ENCODE measurements at places on chromosomes 7 and 10. TPM values are rescaled to one million over a fixed set of nuclear protein-coding genes. Genes with fewer than 3 reads are reported as not detected.

DNA sequence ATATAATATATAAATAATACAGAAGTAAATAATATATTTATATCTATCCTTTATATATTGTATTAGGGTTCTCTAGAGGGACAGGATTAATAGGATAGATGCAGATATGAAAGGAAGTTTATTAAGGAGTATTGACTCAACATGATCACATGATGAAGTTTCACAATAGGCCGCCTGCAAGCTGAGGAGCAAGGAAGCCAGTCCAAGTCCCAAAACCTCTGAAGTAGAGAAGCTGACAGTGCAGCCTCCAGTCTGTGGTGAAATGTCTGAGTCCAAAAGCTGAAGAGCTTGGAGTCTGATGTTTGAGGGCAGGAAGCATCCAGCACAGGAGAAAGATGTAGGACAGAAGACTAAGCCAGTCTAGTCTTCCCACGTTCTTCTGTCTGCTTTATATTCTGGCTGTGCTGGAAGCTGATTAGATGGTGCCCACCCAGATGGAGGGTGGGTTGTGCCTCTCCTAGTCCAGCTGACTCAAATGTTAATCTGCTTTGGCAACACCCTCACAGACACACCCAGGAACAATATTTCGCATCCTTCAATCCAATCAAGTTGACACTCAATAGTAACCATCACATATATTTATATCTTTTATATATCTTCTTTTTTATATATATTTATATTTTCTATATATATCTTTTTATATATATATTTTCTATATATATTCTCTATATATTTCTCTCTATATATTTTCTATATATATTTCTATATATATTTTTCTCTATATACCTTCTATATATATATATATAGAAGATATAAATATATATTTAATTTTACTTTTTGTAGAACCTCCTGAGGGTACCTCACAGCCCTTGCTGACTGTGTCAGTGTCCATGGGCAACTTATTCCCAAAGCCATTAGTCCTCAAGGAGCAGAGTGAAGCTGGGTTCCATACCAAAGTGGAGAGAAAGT lies 24.6 kb upstream of the AKR1B10 start:
- no peaks in the 10 kb centered on the region for H3K36me3 ChIP-seq
- peaks cover 4% of the 10 kb centered on the region for H3K4me1 ChIP-seq
- H3K27ac ChIP-seq = peak overlapping the region; percentile 53
- DNase-seq = peak; percentile 40

- no peak for DNase-seq
- no peaks in the 10 kb centered on the region for H3K27me3 ChIP-seq
- no peak overlapping the region for H3K27ac ChIP-seq
- no peaks in the 10 kb centered on the region for H3K4me1 ChIP-seq
Observed at GRCh38 chr10:62185919-62186692, 82.5 kb downstream of the RTKN2 start.

DNA sequence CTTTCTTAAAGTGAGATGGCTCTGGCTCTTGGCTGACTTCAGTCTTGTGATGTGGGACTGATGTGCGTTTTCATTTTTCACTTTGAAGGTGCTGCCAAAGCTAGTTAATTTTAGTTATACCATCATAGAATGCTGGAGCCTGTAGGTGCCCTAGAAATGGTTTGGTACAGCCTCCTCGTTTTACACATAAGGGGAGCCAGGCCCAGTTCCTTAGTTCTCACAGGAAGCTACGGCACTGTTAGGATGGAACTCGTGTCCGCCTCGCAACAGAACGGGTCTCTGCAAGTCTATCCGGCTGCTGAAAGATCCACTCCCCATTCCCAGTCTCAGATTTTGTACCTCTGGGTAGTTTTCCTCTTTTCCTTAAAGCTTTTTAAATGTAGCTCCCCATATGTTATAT lies 173.2 kb upstream of the PRPS1L1 start:
- H3K36me3 ChIP-seq = no peaks in the 10 kb centered on the region
- H3K4me1 ChIP-seq = no peaks in the 10 kb centered on the region
- DNase-seq = no peak

- no peaks in the 10 kb centered on the region for H3K36me3 ChIP-seq
- peaks cover 54% of the 10 kb centered on the region for H3K4me1 ChIP-seq
- DNase-seq = no peak
- H3K27me3 ChIP-seq = no peaks in the 10 kb centered on the region
Observed at GRCh38 chr10:95499482-95499989, 61.6 kb downstream of the SORBS1 start.

- no peak overlapping the region for H3K27ac ChIP-seq
- no peaks in the 10 kb centered on the region for H3K27me3 ChIP-seq
- DNase-seq = no peak
- no peaks in the 10 kb centered on the region for H3K36me3 ChIP-seq
Observed at GRCh38 chr7:46205478-46205877, 284.4 kb upstream of the IGFBP3 start.

DNA sequence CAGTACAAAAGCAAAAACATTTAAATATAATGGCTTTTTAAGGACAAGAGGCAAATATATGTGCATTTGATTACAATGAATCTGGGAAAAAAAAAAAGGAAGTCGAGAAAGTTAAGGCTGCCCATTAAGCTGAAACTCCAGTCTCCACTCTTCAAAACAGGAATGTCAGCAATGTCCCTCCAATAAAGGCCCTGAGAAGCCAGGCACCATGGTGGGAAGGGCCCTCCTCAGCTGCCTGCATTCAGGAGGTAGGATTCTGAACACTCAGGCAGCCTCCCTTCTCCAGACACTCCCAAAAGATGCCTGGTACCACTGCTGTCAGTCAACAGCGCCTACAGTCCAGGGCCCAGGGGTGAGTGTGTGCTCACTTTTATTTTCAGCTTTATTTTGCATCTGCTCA lies 121.3 kb upstream of the MGMT start:
- no peak overlapping the region for H3K4me3 ChIP-seq
- no peaks in the 10 kb centered on the region for H3K36me3 ChIP-seq
- H3K27me3 ChIP-seq = no peaks in the 10 kb centered on the region
- DNase-seq = no peak
- no peak overlapping the region for H3K27ac ChIP-seq

- H3K27ac ChIP-seq = peak overlapping the region; percentile 47
- no peaks in the 10 kb centered on the region for H3K27me3 ChIP-seq
- H3K4me1 ChIP-seq = peaks cover 64% of the 10 kb centered on the region
- no peaks in the 10 kb centered on the region for H3K36me3 ChIP-seq
- H3K4me3 ChIP-seq = peak overlapping the region; percentile 1
Observed at GRCh38 chr10:35447693-35448407, 111.5 kb downstream of the CCNY start.

- H3K4me1 ChIP-seq = no peaks in the 10 kb centered on the region
- peaks cover 16% of the 10 kb centered on the region for H3K27me3 ChIP-seq
- H3K4me3 ChIP-seq = no peak overlapping the region
- H3K27ac ChIP-seq = no peak overlapping the region
Observed at GRCh38 chr10:133202778-133203651, 27.0 kb upstream of the UTF1 start.

- DNase-seq = no peak
- H3K27me3 ChIP-seq = no peaks in the 10 kb centered on the region
- H3K36me3 ChIP-seq = no peaks in the 10 kb centered on the region
- H3K4me1 ChIP-seq = no peaks in the 10 kb centered on the region
- no peak overlapping the region for H3K4me3 ChIP-seq
Observed at GRCh38 chr7:39434012-39434411, 132.2 kb upstream of the YAE1 start.

DNA sequence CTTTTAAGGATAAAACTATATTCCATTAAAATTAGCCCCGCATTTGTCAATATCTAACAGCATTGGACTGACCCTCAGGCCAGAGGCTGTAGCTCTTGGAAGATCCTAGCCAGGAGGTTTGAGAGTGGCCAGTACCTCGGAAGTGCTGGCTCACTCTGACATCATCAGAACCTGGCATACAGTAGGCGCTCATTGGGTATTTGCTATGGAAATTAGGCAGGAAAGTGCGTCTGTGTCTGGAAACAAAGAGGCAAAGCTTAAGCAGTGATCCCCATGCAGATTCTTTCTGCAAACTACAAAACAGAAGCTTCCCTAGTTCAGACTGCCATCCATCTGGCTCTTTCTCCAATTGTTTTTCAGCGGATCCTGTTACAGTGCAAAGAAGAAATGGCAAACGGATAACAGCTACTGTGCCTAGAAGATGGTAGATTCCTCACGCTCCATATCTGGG lies 1.7 kb upstream of the PRKCQ start:
- H3K27me3 ChIP-seq = no peaks in the 10 kb centered on the region
- peaks cover 31% of the 10 kb centered on the region for H3K4me1 ChIP-seq
- peak overlapping the region; percentile 94 for H3K27ac ChIP-seq

DNA sequence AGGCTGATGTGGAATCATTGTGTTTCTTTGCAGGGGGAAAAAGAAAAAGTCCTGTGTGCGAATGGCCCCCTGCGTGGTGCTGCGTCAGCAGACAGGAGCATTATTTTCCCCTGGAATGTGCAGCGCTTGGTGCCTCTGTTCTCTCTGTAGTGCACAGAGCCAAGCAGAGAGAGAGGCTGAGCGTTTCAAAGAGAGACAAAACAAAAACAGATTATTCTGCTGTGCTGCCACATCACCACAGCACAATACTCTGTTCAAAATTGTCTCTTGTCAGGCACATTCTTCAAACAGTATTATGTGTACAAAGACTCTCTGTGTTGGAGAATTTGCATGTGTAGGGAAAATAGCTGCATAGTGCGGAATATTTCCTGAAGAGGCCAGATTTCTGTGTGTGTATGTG lies 609.0 kb downstream of the SDK1 start:
- H3K4me3 ChIP-seq = no peak overlapping the region
- DNase-seq = no peak
- H3K27me3 ChIP-seq = no peaks in the 10 kb centered on the region

DNA sequence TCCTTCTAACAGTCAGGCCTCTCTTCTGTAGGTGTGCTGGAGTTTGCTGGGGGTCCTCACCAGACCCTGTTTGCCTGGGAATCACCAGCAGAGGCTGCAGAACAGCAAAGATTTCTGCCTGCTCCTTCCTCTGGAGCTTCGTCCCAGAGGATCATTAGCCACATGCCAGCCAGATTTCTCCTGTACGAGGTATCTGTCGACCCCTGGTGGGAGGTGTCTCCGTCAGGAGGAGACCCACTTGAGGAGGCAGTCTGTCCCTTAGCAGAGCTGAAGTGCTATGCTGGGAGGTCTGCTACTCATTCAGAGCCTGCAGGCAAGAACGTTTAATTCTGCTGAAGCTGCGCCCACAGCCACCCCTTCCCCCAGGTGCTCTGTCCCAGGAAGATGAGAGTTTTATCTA lies 611.1 kb upstream of the COBL start:
- no peaks in the 10 kb centered on the region for H3K27me3 ChIP-seq
- no peaks in the 10 kb centered on the region for H3K4me1 ChIP-seq
- DNase-seq = no peak
- no peak overlapping the region for H3K4me3 ChIP-seq
- no peaks in the 10 kb centered on the region for H3K36me3 ChIP-seq

DNA sequence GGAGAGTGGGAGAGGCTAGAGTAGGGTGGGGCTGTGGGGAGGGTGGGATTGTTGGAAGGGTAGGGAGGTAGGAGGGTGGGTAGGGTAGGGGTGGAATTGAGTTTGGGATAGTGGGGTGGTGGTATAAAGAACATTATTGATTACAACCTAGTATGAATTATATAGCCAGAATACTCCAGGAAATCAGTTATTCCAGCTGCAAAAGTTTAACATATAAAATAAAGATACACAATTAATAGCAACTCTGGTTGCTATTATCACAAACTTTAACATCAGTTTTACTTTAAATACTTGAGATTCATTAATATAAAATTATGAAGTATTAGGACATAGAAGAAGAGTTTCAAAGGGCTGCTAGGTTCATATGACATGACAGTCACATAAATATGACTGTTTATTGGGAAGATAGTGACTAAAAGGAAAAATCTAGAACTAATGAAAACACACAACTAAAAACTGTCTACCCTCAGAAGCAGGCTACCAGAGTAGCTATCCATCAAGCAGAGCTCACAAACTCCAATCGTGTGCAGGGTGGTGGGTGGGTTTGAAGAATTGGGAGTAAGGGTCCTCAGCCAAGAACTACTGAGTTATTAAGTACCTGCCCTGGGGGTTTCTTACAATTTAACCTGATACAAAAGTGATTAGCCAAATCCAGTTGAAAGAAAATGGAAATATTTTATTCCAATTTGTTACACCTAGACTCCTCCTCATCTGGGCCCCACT lies 14.0 kb upstream of the SGCE start:
- H3K4me3 ChIP-seq = no peak overlapping the region
- peaks cover 2% of the 10 kb centered on the region for H3K27me3 ChIP-seq
- no peak overlapping the region for H3K27ac ChIP-seq
- DNase-seq = no peak
- H3K36me3 ChIP-seq = no peaks in the 10 kb centered on the region

- H3K36me3 ChIP-seq = no peaks in the 10 kb centered on the region
- no peaks in the 10 kb centered on the region for H3K27me3 ChIP-seq
- H3K27ac ChIP-seq = no peak overlapping the region
- peaks cover 44% of the 10 kb centered on the region for H3K4me1 ChIP-seq
- DNase-seq = no peak
Observed at GRCh38 chr10:35339942-35340341, 3.6 kb downstream of the CCNY start.

GRCh38 chr7:114929570-114929969 lies 7.7 kb downstream of the MDFIC start:
- no peak overlapping the region for H3K27ac ChIP-seq
- peaks cover 17% of the 10 kb centered on the region for H3K4me1 ChIP-seq
- no peak for DNase-seq

DNA sequence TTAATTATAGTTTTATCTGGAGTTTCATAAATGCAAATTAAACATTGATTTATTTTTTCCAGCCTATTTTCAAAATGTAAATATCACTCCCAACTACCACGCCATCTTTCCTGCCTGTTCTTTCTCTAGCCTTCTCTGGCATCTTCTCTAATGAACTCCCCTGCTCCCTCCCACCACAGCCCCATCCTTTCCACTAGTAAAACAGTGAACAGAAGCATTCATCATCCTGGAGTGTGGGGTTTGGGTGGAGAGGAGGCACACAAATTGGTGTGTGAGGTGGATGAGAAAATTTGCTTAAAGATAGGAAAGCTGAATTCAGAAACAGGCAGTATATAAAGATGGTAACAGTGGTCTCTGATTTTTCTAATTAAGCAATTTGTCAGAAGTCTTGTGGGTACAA lies 479.4 kb downstream of the ARL4A start:
- H3K27ac ChIP-seq = no peak overlapping the region
- DNase-seq = no peak
- H3K4me1 ChIP-seq = no peaks in the 10 kb centered on the region
- no peaks in the 10 kb centered on the region for H3K36me3 ChIP-seq
- no peaks in the 10 kb centered on the region for H3K27me3 ChIP-seq

GRCh38 chr10:53325066-53325465 lies 552.5 kb upstream of the MBL2 start:
- H3K27me3 ChIP-seq = no peaks in the 10 kb centered on the region
- H3K4me3 ChIP-seq = no peak overlapping the region
- H3K27ac ChIP-seq = no peak overlapping the region
- no peaks in the 10 kb centered on the region for H3K4me1 ChIP-seq
- DNase-seq = no peak

GRCh38 chr7:154474903-154475520 lies 422.8 kb downstream of the DPP6 start:
- no peak for DNase-seq
- H3K27me3 ChIP-seq = no peaks in the 10 kb centered on the region
- no peak overlapping the region for H3K27ac ChIP-seq

- no peak for DNase-seq
- peaks cover 3% of the 10 kb centered on the region for H3K36me3 ChIP-seq
- no peak overlapping the region for H3K4me3 ChIP-seq
- no peak overlapping the region for H3K27ac ChIP-seq
- no peaks in the 10 kb centered on the region for H3K27me3 ChIP-seq
Observed at GRCh38 chr10:12181065-12181775, 14.5 kb downstream of the NUDT5 start.

GRCh38 chr10:116001262-116001857 lies 271.6 kb downstream of the GFRA1 start:
- no peaks in the 10 kb centered on the region for H3K27me3 ChIP-seq
- no peak overlapping the region for H3K4me3 ChIP-seq
- no peaks in the 10 kb centered on the region for H3K36me3 ChIP-seq
- no peak for DNase-seq

PITX3 gene
- total RNA-seq = 8.3 TPM

FBXL13 gene
- total RNA-seq = 0.49 TPM

RBP4 gene
- 2.8 TPM for total RNA-seq
